ENCODE measurements at places on chromosomes 16 and 17.

GRCh38 chr16:23856251-23856709, 20.5 kb downstream of the PRKCB start:
- peak; percentile 44 for DNase-seq

DNA sequence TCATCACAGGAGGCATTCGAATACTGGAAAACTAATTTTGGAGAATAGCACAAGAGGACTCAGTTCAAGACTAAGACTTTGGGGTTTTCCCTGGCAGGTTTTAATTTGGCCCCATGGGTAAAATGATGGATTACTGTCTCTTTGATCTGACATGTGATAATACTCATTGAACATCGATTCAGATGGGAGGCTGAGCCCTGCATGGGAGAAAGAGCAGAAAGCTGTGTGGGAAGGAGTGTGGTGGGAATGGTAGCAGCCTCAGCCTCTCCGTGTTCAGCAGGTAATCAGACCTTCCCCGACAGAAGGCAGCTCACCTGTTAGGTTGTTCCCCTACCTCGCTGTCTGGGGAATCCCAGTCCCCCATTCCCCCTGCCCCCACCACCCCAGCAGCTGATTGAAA, 124.7 kb upstream of the TNRC6C start:
- DNase-seq, result no peak

GRCh38 chr17:36498155-36498554, 11.7 kb downstream of the ZNHIT3 start:
- no peak for DNase-seq

DNA sequence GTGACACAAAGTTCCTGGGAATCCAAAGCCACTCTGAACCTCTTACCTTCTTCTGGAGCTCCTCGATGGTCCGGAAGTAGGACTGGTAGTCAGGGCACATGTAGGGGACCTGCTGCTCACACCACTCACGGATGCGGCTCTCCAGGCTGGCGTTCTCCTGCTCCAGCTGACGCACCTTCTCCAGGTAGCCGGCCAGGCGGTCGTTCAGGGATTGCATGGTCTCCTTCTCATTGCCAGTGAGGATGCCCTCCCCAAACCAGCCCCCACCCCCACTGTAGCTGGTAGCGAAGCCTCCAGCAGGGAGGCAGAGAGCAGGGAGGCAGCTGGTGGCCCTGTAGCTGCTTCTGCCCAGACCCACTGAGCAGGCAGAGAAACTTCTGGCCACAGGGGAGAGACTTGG, 370 bp downstream of the KRT35 start:
- no peak for DNase-seq

DNA sequence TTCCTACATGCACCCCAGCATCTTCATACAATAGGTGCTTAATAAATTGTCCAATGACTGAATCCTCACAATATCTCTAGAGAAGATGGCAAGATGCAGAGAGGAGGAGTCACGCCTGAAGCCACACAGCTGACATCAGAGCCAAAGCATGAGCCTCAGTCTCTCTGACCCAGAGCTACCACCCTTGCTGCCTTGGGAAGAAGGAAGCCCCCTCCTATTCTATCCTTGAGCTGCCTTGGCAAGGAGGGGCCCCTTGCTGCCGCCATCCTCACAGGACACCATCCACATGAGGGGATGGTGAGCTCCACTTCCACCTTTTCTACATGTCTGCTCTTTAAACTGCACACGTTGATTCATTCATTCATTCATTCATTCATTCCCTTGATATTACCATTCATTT, 37.0 kb upstream of the C16orf78 start:
- DNase-seq, result no peak

GRCh38 chr16:88904676-88905365, 38.4 kb upstream of the PABPN1L start:
- DNase-seq, result no peak

- DNase-seq, result no peak
Measured at GRCh38 chr17:70525961-70526360, 356.6 kb downstream of the KCNJ2 start.

DNA sequence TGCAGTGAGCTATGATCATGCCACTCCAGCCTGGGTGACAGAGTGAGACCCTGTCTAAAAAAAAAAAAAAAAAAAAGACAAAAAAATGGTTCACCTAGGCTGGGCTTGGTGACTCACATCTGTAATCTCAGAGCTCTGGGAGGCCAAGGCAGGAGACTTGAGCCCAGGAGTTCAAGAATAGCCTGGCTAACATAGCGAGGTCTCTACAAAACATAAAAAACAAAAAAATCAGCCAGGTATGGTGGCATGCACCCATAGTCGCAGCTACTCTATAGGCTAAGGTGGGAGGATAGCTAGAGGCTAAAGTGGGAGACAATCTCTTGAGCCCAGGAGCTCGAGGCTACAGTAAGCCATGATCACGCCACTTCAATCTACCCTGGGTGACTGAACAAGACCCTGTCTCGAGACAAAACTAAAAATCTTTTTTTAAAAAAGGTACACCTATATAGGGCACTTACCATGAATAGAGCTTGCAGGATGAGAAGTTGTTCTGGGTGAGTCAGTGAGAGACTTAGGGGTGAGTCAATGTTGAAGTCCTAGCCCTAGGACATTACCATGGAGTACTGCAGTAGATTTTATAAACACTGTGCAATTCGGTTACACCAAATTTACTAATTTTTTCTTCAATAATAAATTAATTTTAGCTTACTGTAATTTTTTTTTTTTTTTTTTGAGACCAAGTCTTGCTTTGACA, 19.0 kb downstream of the USP32 start:
- peak; percentile 20 for DNase-seq

DNA sequence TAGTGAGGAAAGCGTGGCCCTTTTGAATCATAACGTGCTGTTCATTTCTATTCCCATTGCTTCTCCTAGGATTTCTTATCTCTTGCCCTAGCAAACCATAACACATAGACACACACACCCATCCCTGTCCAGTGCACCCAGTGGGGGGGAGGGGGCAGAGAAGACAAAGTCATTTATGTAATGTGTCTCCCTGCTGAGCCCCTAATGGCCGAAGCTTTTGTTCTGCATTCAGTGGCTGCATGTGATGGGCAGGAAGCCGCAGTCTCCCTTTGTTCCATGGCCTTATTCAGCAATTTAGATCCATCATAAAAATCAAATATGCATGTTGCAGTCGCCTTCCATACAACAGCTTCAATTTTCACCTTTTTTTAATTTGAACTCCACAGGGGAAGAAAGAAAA, 325.4 kb downstream of the ZFHX3 start:
- no peak for DNase-seq

DNA sequence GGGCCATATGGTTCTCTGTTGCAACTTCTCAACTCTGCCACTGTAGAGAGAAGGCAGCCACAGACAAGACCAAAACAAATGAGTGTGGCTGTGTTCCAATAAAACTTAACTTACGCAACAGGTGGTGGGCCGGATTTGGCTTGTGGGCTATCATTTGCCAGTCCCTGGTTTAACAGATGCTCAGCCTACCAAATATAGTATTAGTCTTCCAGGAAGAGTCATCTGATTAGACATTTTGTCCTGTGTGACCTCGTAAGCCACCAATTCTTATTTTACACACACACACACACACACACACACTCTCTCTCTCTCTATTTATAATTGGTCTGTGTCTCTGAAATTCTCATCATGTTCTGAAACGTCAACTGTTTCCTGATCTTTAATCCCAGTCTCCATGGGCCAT, 245.9 kb downstream of the XYLT1 start:
- DNase-seq, result peak; percentile 11

GRCh38 chr16:71542377-71542776, 16.2 kb downstream of the CHST4 start:
- peak; percentile 81 for DNase-seq

- no peak for DNase-seq
Measured at GRCh38 chr16:58292886-58293285, 1.9 kb downstream of the PRSS54 start.

GRCh38 chr16:84806256-84806889, 13.4 kb upstream of the CRISPLD2 start:
- peak; percentile 31 for DNase-seq

- DNase-seq, result no peak
Measured at GRCh38 chr17:65431116-65431515, 130.3 kb downstream of the AXIN2 start.

DNA sequence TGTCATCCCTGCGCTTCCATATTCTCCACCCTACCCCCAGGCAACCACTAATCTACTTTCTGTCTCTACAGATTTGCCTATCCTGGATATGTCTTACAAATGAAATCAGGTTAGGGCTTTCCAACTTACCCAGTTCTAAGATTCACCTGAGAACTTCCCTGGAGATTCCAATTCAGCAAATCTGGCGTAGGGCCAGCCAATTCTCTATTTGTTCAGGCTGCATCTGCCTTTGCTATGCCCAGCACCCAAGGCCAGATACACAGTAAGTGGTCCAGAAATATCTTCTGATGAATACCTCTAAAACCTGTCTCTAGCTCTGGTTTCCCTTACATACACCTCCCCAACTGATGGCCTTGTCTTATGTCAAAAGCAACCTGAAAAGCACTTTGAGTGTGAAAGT, 10.4 kb upstream of the CTCF start:
- no peak for DNase-seq

- DNase-seq, result no peak
Measured at GRCh38 chr16:27823421-27823820, 240.1 kb downstream of the GSG1L start.

DNA sequence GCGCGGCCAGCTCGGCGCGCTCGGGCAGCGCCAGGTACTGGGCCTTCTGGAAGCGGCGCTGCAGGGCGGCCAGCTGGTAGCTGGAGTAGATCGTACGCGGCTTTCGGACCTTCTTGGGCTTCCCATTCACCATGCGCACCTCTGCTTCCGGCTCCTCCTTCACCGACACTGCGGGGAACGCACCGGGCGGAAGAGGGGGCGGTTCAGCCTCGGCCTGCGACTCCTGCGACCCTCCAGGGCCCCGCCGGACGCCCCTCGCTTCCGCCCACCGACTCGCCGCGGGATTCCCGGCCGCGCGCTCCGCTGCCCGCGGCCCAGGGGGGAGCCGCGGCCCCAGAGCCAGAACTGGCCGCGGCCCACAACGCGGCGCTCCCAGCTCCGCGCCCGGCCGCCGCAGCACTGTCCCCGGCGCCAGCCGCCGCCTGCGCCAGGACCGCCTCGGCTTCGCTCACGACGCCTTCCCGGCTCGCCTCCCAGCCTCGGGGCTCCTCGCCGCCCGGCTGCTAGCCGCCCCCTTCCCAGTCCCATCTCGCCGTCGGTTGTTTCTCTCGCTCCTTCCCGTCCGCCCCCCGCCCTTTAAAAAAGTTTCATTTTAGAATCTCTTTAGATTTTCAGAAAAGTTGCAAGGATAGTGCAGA, 1.5 kb downstream of the DLX3 start:
- peak; percentile 30 for DNase-seq

- DNase-seq, result no peak
Measured at GRCh38 chr17:41010441-41010840, 1.5 kb upstream of the KRTAP3-1 start.

Data from GM12865 (cell line).